ENCODE measurements at places on chromosomes 12 and 14.

GRCh38 chr12:103494734-103495468, 867 bp downstream of the C12orf42 start:
- no peak for DNase-seq

DNA sequence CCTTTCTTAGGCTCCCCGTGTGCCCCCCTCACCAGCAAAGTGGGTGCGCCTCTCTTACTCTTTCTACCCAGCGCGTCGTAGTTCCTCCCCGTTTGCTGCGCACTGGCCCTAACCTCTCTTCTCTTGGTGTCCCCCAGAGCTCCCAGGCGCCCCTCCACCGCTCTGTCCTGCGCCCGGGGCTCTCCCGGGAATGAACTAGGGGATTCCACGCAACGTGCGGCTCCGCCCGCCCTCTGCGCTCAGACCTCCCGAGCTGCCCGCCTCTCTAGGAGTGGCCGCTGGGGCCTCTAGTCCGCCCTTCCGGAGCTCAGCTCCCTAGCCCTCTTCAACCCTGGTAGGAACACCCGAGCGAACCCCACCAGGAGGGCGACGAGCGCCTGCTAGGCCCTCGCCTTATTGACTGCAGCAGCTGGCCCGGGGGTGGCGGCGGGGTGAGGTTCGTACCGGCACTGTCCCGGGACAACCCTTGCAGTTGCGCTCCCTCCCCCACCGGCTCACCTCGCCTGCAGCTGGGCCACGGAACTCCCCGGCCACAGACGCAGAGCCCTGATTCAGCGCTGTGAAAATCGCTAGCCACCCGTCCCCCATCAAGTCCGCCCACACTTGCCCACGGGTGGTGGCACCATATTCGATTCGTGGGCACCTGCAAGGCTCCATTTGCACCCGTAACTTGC, 1.3 kb downstream of the TMEM233 start:
- no peak for DNase-seq

DNA sequence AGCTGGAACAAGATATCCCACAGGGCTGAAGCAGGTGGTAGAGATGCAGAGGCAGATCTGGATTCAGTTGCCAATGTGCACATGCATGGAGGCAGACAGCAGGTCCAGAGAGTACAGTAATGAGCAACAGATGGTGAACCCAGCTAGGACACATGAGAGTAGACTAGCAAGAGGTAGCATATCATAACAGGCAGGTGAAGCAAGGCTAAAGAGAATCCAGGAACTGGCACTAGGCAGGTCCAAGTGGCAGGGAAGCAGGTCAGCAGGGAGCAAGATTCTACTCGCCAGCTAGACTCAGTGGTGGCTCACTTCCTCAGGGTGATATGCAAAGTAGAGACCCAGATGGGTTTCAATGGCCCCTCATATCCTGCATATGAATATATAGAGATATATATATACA, 15.3 kb upstream of the MYF6 start:
- DNase-seq, result no peak

- no peak for DNase-seq
These were observed 235.0 kb upstream of the DCN start for GRCh38 chr12:91417650-91418049.

DNA sequence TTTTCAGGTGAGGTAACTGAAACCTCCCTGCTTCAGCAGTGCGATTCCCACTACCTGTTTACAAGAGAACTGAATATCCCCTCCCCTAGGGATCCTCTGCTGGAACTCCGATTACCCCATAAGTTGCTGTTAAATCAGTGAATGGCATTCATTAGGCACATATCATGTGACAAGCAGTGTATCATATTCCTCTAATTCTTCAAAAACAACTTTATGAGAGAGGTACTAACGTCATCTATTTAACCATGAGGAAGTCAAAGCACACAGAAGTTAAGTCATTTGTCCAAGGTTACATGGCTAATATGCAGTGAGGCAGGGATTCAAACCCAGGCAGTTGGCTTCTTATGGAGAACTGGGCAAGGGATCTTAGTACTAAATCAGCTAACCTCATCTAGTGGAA, 43.9 kb upstream of the PCED1B start:
- DNase-seq, result no peak

GRCh38 chr12:42162193-42162592, 17.5 kb upstream of the GXYLT1 start:
- DNase-seq, result no peak

- no peak for DNase-seq
These were observed 52.8 kb upstream of the SLC2A13 start for GRCh38 chr12:40158592-40159111.

DNA sequence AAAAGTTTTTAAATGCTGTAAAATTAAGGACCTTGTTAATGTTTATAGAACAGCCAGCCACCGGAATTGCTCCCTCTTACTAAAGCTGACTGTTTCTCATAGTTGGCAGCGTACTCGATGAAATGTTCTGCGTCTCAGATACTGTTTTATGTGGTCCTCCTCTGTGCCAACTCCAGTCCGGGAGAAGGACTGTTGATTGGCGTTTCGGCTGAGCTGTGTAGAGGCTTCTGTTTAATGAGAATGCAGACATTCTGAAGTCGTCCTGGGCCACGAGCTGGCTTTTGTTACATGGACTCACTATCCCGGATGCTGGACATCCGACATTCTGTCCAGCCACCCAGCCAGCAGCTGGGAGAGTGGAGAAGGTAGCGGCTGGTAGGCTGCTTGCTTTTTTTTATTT, 75.4 kb downstream of the WDR20 start:
- no peak for DNase-seq

DNA sequence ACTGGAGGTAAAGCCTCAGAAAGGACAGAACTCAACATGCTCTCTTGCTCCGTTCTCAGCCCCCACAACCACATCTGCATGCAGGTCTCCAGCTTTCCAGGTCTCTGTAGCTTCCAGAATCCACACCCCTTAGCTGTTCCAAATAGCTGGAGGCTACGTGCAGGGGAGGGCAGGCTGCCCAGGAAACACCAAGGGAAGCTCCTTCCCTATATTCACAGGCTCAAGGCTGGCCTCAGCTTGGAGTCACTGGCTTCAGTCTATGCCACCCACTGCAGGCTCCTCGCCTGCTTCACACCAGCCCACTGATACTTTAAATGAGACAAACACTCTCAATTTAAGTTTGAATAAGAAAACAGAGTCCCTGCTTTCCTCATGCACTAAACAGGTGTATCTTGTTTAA, 73.3 kb downstream of the ASCL4 start:
- DNase-seq, result no peak

DNA sequence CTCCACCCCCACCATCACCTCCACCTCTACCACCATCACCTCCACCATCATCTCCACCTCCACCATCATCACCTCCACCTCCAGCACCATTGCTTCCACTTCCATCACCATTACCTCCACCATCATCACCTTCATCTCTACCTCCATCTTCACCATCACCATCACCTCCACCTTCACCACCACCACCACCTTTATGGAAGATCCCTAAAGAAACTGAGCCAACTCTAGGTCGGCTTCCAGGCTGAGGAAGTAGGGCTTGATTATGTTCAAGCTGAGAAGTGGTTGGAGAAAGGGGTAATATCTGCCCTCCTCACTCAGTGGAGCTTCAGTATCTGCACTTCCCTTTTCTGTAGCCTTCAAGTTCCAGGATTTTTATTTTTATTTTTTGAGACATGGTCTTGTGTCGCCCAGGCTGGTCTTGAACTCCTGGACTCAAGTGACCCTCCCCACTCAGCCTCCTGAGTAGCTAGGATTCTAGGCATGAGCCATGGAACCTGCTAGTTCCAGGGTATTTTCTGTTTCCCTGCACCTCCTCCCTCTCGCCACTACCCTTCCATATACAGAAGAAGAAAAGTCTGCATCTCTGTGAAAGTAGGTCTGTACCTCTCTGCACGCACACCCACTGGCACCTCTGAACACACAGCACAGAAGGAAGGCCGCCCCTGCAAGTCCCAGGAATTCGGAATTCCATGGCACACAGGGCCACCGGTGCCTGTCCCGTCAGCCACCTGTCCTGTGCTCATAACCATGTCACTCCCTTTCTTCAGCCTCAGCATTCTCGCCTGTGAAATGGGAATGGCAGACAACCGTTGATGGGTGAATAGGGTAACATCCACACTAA, 5.9 kb downstream of the ZBTB42 start:
- DNase-seq, result no peak

GRCh38 chr12:95784286-95784685, 6.3 kb downstream of the NTN4 start:
- DNase-seq, result no peak

- DNase-seq, result no peak
These were observed 174.1 kb downstream of the SLC6A15 start for GRCh38 chr12:84738481-84738972.

GRCh38 chr12:98453070-98453469, 62.3 kb upstream of the TMPO start:
- DNase-seq, result no peak

GRCh38 chr12:19550626-19551025, 111.3 kb downstream of the AEBP2 start:
- DNase-seq, result no peak

GRCh38 chr14:102805371-102805891, 28.2 kb downstream of the TRAF3 start:
- no peak for DNase-seq

DNA sequence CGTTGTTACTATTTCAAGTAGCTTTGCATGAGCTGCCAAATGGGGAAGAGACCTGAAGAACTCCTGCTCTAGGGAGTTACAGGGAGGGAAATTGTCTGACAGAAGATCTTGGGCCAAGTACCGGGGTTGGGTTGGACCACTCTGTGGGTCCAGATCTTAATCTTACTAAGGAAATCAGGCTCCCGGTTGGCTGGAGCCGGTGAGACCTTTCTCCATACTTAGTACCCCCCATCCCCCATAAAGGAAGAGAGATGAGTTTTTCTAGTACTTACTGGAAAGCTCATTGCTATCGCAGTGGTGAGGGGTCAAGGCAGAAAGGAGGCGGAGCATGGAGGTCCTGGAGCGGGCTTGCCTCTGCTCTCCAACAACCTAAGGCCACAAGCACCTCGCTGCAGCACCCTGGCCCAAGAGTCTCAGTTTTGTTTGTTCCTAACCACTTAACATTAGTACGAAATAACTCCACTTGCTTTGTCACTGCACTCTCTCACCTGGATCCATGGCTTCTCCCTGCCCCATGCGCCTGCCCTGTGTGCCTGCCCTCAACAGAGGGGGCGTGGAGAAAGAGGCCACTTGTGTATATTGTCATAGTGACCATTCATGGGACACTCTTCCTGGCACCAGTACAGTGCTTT, 6.8 kb upstream of the UNC119B start:
- DNase-seq, result no peak

DNA sequence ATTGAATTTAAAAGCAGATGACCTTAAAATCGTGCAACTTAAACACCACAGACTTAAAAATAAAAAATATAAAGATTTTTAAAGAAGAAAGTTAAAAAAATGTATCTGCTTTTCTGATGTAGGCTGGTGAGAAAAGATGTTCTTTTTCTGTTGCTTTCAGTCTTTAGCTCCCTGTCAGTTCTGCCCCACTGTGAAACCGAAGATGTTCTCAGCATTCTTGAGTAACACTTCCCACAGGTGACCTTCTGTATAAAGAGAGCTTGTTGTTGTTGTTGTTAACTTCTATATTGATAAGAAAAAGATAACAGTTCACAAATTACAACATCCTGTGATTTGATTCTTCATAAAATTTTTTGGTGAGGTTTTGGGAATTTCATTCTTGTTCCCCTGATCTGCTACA, 377.9 kb upstream of the RGS6 start:
- DNase-seq, result no peak

DNA sequence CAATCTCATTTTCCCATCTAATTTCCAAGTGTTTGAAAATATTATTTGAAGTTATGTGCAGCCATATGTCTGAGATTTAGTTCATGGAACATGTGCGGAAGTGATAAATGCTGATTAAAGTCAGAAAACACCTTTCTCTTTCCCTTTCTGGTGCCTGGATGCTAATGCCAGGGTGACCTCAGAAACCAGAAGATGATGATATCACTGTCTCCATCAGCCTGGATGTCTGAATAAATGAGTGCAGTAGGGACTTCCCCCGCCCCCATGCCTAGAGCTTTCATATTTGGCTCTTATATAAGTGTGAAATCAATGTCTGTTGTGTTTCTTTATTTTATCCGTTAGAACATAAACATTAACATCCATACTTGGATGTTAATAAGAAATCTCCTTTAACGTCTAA, 261.9 kb upstream of the LRIG3 start:
- no peak for DNase-seq

GRCh38 chr14:23694085-23694948, 58.2 kb downstream of the DHRS2 start:
- no peak for DNase-seq

GRCh38 chr12:71315328-71315985, 124.1 kb upstream of the LGR5 start:
- no peak for DNase-seq

DNA sequence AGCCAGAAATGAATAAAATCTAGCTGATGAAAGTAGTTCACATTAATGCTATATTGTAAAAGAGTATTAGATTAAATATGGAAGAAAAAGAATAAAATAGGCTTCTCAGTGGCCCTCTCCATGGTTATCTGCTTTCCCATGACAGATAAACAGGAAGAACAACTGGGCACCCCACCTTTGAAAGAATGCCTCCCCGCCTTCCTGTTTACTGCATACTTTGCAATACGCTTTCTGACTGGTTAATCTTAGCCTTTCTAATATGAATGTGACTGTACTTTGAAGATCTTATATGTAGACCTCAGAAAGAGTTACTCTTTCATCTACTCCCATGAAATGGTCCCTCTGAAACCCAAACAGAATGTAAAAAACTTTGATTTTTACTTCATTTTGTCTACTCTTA, 34.1 kb upstream of the DAAM1 start:
- DNase-seq, result no peak

Measured in vagina (tissue), 2 donors.